ENCODE measurements at places on chromosomes 5 and 9.
A peak's percentile ranks its signal among the peaks of the same experiment; 100 is the strongest.

- DNase-seq, result no peak
Observed at GRCh38 chr5:135145985-135146384, 112.0 kb upstream of the PITX1 start.

GRCh38 chr9:130137641-130138081 is 34.5 kb upstream of the NCS1 start:
- DNase-seq, result no peak

DNA sequence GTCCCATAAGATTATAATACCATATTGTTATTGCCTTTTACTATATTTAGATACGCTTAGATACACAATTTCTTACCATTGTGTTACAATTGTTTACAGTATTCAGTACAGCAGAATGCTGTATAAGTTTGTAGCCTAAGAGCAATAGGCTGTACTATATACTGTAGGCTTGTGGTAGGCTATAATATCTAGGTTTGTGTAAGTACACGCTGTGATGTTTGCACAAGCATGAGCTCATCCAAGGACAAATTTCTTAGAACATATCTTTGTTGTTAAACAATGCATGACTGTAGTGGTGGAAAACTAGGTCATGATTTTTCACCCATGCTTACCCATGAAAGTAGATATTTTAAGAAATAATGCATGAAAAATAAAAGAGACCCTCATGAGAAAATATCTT is 509.4 kb upstream of the CDH18 start:
- no peak for DNase-seq

DNA sequence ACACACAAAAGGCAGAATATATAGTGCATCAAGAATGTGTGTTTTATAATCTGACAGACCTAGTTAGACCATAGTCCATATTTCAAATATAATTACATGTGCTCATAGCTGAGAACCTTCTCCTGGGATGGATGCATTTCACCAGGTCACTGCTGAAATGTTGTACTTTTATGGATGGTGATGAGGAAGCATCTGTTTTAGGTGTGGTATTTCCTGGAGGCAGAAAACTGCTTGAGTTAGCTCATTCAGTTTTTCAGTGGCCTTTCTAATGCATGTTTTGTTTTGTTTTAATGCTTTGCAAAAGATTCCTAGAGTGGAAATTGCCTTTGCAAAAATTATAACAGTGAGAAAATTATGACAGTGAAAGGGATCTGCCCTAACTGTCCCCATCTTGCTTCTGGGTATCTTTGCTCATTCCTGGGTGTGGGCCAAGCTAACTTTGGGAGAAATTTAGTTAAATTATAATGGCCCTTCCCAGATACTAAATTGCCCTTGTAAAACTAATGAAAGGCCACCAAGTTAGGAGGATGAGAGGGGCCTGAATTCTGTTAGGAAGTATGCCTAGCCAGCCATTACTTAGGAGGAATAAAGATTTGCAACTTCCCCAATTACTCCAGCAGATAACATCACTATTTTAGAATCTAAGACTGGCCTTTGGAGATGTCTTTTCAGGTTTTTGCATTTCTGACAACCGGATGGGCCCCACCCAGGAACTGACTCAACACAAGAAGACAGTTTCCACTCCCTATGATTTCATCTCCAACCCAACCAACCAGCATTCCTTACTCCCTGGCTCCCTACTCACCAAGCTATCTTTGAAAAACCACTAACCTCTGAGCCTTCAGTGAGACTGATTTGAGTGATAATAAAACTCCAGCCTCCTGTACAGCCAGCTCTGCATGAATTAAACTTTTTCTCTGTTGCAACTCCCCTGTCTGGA is 7.0 kb upstream of the IL12B start:
- DNase-seq, result no peak

DNA sequence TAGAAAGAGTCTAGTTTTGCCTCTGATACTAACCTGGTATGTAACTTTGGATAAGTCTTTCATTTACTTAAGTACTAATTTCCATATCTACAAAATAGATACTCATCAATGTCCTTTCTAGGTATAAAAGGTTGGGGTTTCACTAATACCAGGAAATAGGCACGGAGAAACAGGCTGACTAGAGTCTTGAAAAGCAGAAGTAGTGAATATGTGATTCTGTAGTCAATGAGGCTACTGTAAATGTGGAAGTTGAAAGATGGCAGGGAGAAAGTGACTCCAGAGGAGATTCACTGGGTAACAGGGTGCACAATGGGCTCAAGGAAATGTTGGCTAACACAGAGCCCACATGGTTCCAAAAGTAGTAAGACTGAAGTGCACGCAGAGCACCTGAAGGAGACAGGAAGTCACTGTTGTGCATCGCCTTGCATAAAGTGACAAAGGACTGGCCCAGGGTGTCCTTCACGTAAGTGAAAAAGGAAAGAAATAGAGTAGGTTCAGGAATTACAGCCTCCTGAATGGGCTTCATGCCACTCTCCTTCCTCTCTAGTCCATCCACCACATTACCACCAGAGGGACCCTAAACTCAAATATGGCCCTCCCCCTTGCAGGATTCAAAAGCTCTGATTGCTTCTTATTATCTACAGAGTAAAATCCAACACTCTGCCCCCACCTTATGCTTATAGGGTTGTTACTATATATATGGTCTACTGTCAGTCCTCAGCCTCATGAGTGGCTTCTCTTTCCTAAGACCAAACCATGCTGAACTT is 288.0 kb upstream of the SMARCA2 start:
- peak; percentile 3 for DNase-seq

DNA sequence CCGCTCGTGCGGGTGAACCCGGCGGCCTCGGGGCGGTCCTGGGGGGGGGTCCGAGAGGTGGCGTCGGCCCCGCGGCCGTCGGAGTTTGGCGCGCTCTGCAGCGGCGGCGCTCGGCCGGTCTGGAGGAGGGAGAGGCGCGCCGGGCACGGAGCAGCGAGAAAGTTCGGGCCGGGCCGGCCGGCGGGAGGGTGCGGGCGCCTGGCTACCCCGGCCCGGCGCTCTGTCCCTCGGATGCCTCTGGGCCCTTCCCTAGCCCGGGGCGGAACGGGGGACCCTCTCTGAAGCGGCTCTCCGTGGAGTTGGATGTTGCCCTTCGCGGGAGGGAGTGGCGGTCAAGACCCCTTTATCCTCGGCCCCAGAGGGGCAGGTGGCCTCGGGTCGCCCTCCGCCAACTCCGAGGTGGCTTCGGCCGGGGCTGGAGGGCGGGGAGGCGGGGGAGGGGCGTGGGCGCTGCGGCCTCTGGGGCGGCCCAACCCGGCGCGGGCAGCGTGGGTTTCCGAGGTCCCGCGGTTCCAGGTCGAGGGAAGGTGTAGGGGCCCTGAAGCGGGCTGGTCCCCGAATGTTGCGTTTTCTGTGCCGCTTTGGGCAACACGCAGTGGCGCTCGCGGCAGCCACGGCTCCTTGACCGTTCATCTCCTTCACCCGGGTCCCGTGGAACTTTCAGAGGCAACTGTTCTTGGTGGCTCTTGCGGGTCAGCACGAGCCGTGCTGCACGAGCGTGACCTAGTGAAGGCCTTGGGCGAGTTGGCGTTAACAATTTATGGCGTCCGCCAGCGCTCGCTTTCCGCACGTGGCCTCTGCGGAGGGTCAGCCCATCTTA is 290.5 kb downstream of the DOCK8 start:
- peak; percentile 16 for DNase-seq

- no peak for DNase-seq
Observed at GRCh38 chr5:112165399-112165798, 253.7 kb downstream of the EPB41L4A start.

- DNase-seq, result no peak
Observed at GRCh38 chr9:116284518-116284917, 130.9 kb downstream of the PAPPA start.

- no peak for DNase-seq
Observed at GRCh38 chr5:156310115-156310514, 16.8 kb upstream of the SGCD start.

GRCh38 chr5:91296674-91297143 is 86.4 kb downstream of the ARRDC3 start:
- DNase-seq, result no peak

DNA sequence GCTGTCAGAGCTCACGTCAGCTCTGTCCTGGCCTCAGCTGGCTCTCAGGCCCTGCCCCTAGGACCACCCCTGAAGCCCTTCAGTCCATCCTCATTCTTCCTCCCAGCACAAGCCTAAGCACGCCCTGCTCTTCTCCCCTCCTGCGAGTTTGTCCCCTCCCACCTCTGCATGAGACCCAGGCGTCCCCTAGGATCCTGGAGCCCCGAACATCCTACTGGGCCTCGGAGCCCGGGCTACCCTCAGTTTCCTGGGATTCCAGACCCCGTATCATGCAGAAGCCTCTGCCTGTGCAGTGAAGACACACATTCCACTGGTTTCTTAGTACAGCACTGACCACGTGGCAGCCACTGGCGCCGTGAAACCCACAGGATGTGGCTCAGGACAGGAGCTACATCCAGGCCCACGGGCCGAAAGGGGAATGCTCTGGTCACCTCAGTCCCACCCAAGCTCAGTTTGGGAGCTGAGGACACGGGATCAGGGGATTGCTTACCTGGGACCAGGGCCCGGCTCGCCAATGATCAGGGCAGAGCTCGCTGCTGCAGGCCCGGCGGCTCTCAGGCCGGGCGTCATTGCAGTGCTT is 64.2 kb downstream of the ZNF354C start:
- no peak for DNase-seq

DNA sequence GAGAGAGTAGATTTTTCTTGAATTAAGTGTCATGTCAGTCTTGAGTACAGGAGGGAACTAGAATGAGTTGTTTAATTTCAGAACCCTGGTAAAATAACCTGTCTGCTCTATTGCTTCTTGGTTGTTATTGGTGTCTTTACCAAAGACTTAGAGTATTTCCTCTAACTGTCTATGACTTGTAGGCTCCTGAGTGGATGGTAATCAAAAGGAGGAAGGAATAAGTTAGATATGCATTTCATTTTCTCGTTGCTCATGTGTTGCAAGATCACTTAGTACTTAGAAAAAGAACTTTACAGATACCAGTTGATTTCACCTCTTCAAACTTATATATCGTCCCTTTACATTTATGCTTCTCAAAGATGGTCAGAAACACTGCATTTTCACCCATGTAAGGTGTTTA is 31.1 kb downstream of the UHRF2 start:
- no peak for DNase-seq

DNA sequence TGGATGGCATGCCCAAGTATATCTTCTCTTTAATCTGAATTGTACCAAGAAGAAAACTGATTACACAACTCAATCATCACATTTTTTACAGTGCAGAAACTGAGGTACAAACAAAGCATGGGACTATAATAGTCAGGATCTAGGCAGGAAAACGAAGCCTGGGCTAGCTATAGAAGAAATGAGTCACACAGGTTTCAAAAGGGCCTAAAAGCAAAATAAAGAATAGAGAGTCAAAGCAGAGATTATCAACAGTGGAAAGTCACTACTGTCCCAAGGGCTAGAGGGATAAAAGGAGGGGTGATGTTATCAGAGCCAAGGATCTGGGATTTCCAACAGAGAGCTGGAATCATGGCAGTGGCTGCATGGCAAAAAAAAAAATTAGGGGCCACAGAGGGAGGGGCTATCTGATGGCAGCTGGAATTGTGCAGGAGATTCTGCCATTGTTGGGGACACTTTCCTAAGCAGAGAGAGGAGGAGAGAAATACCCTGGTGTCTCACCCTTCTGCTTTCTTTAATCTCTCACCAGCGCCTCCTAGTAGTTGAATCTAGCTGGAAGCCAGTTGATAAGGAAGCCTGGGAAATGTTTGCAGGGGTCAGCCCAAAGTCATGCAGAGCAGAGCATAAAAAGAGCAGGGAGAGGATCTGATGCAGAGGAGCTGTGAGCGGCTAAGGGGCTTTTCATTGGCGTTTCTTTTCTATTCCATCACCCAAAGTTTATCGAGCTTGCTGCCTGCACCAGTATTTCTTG is 343.2 kb downstream of the ACTL7B start:
- no peak for DNase-seq

Measured in stimulated activated naive CD8-positive, alpha-beta T cell treated with anti-CD3 and anti-CD28 coated beads, Interleukin-15, amount 100 ng/mL, for 72 hours (primary cell).